ENCODE measurements at places on chromosomes 2 and 18. TPM values are rescaled to one million over a fixed set of nuclear protein-coding genes. Genes with fewer than 3 reads are reported as not detected.

Gene MTERF4
- total RNA-seq: 14.1 TPM

Gene STAT4
- total RNA-seq: not detected

Gene UGT1A3
- total RNA-seq: not detected

Gene CNRIP1
- total RNA-seq: 78.7 TPM

Gene C2orf66
- not detected for total RNA-seq

All from mammary microvascular endothelial cell (primary cell).